Chondrocyte (in vitro differentiated cells): ENCODE measurements at places on chromosomes 5 and 9. TPM values are rescaled to one million over a fixed set of nuclear protein-coding genes. Genes with fewer than 3 reads are reported as not detected.

Gene CD74
- total RNA-seq, result not detected in 3 replicates

Gene GABRA6
- total RNA-seq, result not detected in 3 replicates

Gene FBP2
- total RNA-seq, result not detected in 3 replicates

Gene PCDHGB5
- 1.0 to 1.6 TPM (median 1.1 TPM) in 3 replicates for total RNA-seq
